ENCODE measurements at places on chromosomes 2 and 18.

- no peak for DNase-seq
Observed at GRCh38 chr2:203596183-203596582, 61.1 kb upstream of the RAPH1 start.

DNA sequence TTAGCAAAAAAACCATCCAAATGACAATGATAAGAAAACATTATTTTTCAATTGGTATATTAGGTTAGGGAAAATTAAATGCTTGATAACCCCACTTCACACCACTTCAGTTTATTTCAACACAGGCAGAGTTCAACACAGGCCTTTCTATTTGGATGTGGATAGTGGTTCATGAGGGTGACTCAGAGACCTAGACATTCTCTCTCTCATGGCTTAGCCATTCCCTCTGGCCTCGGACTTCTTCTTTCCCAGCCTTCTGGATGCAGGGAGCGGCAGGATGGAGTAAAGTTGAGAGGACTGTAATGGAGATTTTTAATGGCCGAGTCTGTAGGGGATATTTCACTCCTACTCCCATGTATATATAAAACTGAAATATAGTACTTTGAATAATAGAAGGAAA is 109.7 kb downstream of the CTNNA2 start:
- no peak for DNase-seq

DNA sequence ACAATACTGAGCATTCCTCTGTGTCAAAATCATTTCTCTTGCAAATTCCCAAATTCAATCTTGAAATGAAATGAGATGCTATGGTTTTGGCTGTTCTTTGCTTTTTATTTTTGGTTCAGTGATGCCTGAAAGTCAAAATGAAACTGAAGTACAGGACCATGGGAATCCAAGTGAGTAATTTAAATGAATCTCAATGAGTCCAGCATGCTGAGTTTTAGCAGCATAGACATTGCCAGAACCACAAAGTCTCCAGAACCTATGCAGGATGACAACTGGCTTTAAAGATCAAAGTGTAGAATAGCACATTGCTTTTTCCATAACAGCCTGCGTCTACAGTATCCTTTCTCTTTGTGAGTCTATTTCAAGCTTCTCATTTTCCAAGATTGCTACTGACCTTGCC is 1050.7 kb upstream of the PIK3C3 start:
- DNase-seq: no peak

DNA sequence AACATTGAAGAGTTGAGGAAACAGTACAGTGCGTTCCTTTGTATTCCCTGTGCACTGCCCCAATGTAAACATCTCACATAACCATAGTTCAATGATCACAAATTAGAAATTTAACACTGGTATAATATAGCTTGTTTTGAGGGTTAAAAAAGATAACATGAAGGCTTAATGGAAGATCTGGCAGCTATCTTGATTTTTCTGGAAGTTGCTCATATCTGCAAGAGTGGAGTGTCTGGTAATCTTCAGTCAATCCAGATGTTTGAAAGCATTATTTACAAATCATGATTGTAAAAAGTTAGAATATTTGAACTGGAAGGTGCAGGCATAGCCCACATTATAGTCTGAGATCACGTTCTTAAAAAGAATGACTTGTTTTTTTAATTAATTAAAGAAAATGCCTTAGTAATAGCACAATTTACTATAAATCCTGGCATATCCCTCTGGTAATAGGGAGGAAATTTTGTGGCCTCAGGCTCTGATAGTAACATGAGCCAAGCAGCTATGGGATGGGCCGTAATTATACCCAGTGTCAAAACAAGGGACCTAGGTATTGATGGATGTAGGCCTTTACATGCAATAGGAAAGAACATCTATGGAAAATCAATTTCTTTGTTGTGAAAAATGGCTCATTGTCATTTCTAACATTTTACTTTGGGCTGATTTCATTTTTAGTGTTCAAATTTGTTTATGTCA is 418.0 kb downstream of the THSD7B start:
- DNase-seq: no peak

GRCh38 chr2:210167227-210167626 is 4.0 kb downstream of the KANSL1L start:
- no peak for DNase-seq

DNA sequence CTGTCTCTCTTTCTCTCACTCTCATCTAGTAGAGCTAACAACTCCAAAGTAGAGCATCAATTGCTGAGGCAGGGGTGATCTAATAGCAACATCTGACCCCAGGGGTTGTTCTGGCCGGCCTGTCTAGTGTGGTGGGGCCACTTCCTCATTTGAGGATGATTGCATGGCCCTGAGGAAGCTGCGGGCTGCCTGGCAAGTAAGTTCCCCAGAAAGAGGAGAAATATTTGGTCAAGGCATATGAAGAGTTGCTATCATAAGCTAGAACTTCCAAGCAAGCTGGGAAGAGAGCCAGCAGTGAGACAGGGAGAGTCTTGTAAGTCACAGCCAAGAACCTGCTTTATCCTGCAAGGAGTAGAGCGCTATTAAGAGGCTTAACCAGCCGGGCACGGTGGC is 50.8 kb upstream of the TMEM87B start:
- no peak for DNase-seq

Data from DMS 273 treated with DMSO at 0.1 percent for 48 hours (cell line).